Thyroid gland (tissue), 4 donors: ENCODE measurements at places on chromosomes 6 and 20. TPM values are rescaled to one million over a fixed set of nuclear protein-coding genes. Genes with fewer than 3 reads are reported as not detected.

- H3K27ac ChIP-seq = no peak overlapping the region
- no peak for DNase-seq
- H3K4me1 ChIP-seq = no peaks in the 10 kb centered on the region
- H3K36me3 ChIP-seq = no peaks in the 10 kb centered on the region
These were observed 52.1 kb downstream of the RIPOR2 start for GRCh38 chr6:24883618-24884017.

The SLC35D3 gene
- not detected for total RNA-seq

GRCh38 chr6:133805876-133806275, 83.0 kb upstream of the TCF21 start:
- no peak overlapping the region for H3K27ac ChIP-seq
- no peaks in the 10 kb centered on the region for H3K36me3 ChIP-seq
- H3K4me3 ChIP-seq = no peak overlapping the region
- no peaks in the 10 kb centered on the region for H3K27me3 ChIP-seq

GRCh38 chr6:139753198-139753861, 378.9 kb upstream of the CITED2 start:
- H3K27ac ChIP-seq = peak overlapping the region; percentile 82
- no peak for DNase-seq
- peaks cover 53% of the 10 kb centered on the region for H3K4me1 ChIP-seq

DNA sequence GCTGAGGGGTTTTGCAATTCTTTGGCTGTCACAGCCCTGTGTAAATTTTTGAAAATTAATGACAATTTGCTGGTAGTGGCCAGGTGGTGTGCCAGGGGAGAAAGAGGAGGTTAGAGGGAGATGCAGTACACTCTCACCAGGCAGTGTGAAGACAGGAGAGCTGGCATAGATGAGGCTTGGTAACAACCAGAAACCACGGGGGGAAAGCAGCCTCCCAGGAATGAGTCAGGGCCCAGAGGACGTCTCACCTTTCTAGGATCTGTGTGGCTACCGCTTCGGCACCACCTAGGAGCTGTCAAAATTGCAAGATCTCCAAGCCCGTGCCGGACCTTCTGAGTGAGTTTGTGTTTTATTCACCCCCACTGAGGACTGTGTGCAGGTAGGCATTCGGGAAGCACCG, 171.4 kb downstream of the PACRG start:
- no peaks in the 10 kb centered on the region for H3K27me3 ChIP-seq
- H3K36me3 ChIP-seq = no peaks in the 10 kb centered on the region
- H3K4me3 ChIP-seq = no peak overlapping the region

DNA sequence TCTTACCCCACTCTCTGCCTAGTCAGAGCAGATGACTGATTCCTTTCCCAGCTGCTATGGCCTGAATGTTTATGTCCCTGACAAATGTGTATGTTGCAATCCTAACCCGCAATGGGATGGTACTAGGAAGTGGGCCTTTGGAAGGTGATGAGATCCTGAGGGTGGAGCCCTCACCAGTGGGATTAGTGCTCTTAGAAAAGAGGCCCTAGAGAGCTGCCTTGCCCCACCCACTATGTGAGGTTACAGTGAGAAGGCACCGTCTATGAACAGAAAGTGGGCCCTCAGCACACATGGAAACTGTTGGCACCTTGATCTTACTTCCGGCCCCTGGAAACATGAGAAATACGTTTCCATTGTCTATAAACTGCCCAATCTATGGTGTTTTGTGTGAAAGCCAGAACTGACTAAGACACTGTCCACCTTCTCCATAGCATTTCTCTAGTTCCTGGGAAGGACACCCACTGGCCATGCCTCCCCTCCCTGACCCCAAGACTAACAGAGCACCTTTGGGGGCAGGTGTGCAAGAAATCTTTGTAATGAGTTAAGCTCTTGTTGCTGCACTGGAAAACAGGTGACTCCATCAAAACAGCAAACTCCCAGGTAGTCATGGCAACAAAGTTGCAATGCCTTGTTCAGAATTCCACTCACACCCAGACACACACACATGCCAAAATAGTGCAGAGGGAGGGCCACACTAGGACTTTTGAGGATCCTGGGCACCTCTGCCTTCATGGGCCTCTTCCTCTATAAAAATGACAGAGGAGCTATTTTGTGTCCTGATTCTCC, 16.2 kb downstream of the GABRR2 start:
- DNase-seq = no peak
- H3K27ac ChIP-seq = no peak overlapping the region
- H3K36me3 ChIP-seq = no peaks in the 10 kb centered on the region
- no peaks in the 10 kb centered on the region for H3K4me1 ChIP-seq

The MRPS18A gene
- 50.3 TPM for total RNA-seq

The CST1 gene
- not detected for total RNA-seq

The OTOR gene
- not detected for total RNA-seq

DNA sequence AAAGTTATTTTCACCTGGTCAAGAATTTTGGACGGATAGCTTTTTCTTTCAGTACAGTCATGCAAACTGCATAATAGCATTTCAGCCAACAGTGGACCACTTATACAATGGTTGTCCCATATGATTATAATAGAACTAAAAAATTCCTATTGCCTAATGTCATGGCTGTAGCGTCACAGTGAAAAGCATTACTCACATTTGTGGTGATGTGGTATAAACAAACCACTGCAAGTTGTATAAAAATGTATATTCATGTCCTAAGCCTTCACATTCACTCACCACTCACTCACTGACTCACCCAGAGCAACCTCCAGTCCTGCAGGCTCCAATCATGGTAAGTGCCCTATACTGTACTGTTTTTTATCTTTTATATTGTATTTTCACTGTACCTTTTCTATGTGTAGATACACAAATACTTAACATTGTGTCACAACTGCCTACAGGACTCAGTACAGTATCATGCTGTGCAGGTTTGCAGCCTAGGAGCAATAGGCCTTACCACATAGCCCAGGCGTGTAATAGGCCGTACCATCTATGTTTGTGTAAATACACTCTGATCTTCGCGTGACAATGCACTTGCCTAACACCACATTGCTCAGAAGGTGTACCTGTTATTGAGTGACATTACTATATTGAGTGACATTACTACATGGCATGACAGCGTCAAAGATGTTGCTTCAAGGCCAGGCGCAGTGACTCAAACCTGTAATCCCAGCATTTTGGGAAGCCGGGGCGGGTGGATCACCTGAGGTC, 17.9 kb downstream of the ABHD12 start:
- H3K36me3 ChIP-seq = no peaks in the 10 kb centered on the region
- H3K4me3 ChIP-seq = no peak overlapping the region
- H3K27me3 ChIP-seq = no peaks in the 10 kb centered on the region
- peaks cover 36% of the 10 kb centered on the region for H3K4me1 ChIP-seq

The TGM3 gene
- total RNA-seq = not detected

GRCh38 chr6:55438203-55438602, 110.9 kb downstream of the GFRAL start:
- H3K27ac ChIP-seq = no peak overlapping the region
- no peaks in the 10 kb centered on the region for H3K36me3 ChIP-seq
- H3K27me3 ChIP-seq = no peaks in the 10 kb centered on the region
- no peaks in the 10 kb centered on the region for H3K4me1 ChIP-seq

GRCh38 chr6:121223930-121224329, 110.3 kb downstream of the TBC1D32 start:
- H3K4me3 ChIP-seq = no peak overlapping the region
- no peak overlapping the region for H3K27ac ChIP-seq
- H3K36me3 ChIP-seq = no peaks in the 10 kb centered on the region
- H3K27me3 ChIP-seq = no peaks in the 10 kb centered on the region
- DNase-seq = no peak

DNA sequence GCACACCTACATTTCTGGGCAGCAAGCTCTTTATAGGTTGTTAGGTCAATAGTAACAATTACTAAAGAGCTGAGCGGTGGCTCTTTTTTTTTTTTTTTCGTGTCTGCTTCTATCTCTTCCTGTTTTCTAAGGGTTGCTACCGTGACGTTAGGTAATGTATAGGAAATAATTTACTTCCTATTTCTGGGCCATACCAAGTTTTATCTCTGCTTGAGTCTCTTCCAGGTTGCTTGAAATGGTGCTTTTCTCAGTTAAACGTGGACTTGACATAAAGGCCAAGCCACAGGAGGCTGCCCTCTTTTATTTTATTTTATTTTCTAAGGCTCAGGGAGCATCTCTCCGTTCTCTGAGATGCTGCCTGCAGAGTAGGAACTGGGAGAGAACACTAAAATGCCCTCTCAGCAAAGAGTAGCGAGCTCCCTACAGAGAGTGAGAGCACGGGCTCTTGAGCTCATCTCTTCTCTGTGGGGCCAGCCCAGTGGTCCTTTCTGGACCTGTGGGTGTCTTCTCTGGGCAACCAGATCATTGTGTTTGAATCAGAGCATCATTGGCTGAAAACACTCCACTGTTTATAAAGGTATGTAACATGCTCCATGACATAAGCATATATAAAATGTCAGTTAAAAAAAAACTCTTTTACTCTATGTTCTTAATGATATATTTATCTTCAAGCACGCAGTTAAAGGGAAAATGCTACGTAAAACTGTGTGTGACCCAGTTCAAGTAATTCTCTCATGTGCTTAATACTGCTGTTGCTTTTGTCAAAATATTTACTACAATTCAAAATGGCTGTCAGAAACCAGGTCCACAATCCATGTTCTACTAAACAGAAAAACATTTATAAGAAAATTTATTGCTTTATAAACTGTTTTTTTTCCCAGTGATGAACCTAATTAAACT, at the start of gene ZNF831:
Gene ZNF831, plus strand, starts transcription at position 191 of the 900 bp plus-strand sequence. CDS start 27,199 bp downstream, outside the sequence.
- H3K4me3 ChIP-seq = no peak within 1 kb of the TSS
- H3K27ac ChIP-seq = no peak within 1 kb of the TSS
- H3K36me3 ChIP-seq = no peaks in the 10 kb centered on the region
- no peaks in the 10 kb centered on the region for H3K27me3 ChIP-seq

- H3K36me3 ChIP-seq = no peaks in the 10 kb centered on the region
- no peak overlapping the region for H3K4me3 ChIP-seq
- no peak for DNase-seq
- H3K27ac ChIP-seq = no peak overlapping the region
- H3K4me1 ChIP-seq = no peaks in the 10 kb centered on the region
These were observed 7.1 kb upstream of the GFRAL start for GRCh38 chr6:55319961-55320695.

DNA sequence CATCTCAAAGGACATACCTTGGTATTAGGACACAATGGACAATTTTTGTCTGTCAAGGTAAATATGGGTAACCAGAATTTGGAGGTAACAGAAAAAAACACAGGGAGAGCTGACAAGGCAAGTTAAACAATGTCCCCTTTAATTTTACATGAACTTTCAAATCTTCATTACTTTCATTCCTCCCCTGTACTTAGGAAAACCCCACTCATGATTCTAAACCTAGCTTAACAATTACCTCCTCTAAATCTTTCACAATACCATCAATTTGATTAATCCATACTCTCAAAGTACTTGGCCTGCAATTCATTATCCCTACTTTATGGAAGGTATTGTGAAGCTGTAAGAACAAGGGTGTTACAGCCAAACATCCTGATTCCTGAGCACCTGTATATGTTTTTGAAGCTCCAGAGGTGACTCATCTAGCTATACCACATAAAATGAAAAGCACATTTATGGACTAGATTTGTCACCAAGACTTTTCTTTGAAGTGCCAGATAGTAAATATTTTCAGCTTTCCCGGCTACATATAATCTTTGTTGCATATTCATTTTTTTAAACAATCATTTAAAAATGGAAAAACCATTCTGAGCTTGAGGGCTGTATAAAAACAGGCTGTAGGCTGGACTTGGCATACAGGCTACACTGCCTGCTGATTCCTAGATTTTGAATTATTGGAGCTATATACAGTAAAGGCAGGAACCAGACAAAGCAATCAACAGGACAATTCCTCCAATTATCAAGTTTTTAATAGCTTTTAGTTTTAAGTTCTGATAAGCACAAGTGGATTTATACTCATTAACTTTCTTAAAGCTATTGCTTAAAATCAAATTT, 22.9 kb downstream of the DEK start:
- no peaks in the 10 kb centered on the region for H3K4me1 ChIP-seq
- no peak overlapping the region for H3K27ac ChIP-seq

The MYO6 gene
- 38.1 TPM for total RNA-seq

- DNase-seq = no peak
- H3K36me3 ChIP-seq = no peaks in the 10 kb centered on the region
- H3K27me3 ChIP-seq = no peaks in the 10 kb centered on the region
- no peak overlapping the region for H3K27ac ChIP-seq
These were observed 253.4 kb downstream of the PHACTR1 start for GRCh38 chr6:12969966-12970365.

GRCh38 chr20:38267901-38268514, 7.5 kb upstream of the KIAA1755 start:
- H3K4me1 ChIP-seq = no peaks in the 10 kb centered on the region
- no peak overlapping the region for H3K27ac ChIP-seq
- no peaks in the 10 kb centered on the region for H3K36me3 ChIP-seq
- H3K4me3 ChIP-seq = no peak overlapping the region
- no peak for DNase-seq

- DNase-seq = peak; percentile 79
- no peak overlapping the region for H3K27ac ChIP-seq
- no peaks in the 10 kb centered on the region for H3K27me3 ChIP-seq
- no peak overlapping the region for H3K4me3 ChIP-seq
- no peaks in the 10 kb centered on the region for H3K36me3 ChIP-seq
- peaks cover 23% of the 10 kb centered on the region for H3K4me1 ChIP-seq
These were observed 51.3 kb upstream of the REV3L start for GRCh38 chr6:111534231-111534751.

The CDH4 gene
- total RNA-seq = 0.29 TPM

DNA sequence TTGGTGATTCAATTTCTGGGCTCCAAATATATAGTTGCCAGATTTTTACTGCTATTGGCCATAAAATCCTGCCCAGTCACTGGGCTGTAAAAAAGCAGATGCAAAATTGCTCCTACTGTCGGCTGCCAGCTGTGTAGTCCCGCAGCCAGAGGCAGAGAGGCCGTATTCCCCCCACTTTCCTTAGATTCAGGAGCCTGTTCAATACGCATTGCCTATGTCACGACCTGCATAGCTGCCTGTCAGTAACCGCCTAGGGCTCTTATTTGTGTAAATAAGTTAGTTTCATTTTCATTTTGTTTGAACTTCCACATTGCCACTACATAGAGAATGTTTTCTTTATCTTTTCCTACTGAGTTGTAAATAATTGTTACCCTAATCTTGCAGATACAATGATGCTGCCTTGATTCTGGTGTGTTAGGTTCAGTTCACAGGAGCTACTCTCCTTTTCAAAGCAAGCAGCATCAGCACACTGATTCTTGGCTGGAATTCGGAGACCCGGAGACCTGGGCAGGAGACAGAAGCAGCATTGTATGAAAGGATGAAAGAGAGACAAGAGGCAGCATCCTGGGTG, 46.0 kb upstream of the UST start:
- no peaks in the 10 kb centered on the region for H3K36me3 ChIP-seq
- no peaks in the 10 kb centered on the region for H3K27me3 ChIP-seq
- H3K4me1 ChIP-seq = peaks cover 10% of the 10 kb centered on the region
- peak; percentile 13 for DNase-seq
- H3K4me3 ChIP-seq = peak overlapping the region; percentile 10
